ENCODE measurements at places on chromosomes 3 and 15. TPM values are rescaled to one million over a fixed set of nuclear protein-coding genes. Genes with fewer than 3 reads are reported as not detected.
A peak's percentile ranks its signal among the peaks of the same experiment; 100 is the strongest.

GRCh38 chr15:53530761-53531160, 228.7 kb downstream of the WDR72 start:
- DNase-seq, result no peak

GRCh38 chr3:55955891-55956477, 468.9 kb upstream of the WNT5A start:
- DNase-seq, result no peak

DNA sequence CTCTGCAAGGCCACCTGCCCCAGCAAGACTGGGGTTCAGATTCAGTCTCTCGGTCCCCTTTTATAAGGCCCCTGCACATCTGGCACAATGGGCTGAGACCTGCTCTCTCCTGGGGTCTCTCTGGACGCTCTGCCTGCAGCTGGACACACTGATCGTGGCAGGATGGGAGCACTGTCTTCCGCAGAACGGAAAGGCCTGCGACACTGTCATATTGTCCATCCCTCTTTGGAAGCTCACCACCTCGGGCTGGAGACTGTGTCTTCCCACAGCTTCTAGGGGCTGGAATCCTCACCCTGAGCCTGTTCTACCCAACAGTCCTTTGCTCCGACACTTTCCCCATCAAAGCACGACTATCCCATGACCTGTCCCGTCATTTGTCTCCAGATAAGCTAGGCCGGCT, 11.5 kb upstream of the IGDCC4 start:
- no peak for DNase-seq

GRCh38 chr3:197501879-197502620, 53.7 kb downstream of the BDH1 start:
- peak; percentile 83 for DNase-seq

DNA sequence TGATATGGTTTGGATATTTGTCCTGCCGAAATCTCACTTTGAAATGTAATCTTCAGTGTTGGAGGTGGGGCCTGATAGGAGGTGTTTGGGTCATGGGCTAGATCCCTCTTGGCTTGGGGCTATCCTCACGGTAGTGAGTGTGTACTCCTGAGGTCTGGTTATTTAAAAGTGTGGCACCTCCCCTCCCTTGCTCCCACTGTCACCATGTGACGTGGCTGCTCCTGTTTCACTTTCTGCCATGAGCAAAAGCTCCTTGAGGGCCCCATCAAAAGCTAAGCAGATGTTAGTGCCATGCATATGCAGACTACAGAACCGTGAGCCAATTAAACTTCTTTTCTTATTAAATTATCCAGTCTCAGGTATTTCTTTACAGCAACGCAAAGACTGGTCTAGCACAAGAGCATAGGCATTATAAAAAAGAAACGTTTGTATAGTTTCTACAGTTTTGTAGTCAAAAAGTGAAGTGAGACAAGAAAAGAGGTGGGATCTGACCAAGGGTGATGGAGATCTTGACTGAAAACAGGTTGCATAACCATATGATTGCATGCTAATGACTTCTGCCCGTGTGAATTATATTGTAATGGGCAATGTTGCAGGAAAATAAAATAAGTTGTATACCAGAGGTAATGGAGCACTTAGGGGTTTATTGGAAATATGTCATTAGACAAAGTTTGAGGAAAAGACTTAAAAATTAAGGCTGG, 28.5 kb upstream of the CLASP2 start:
- no peak for DNase-seq

- DNase-seq, result no peak
Measured at GRCh38 chr3:184611607-184612281, 50.2 kb downstream of the EPHB3 start.

DNA sequence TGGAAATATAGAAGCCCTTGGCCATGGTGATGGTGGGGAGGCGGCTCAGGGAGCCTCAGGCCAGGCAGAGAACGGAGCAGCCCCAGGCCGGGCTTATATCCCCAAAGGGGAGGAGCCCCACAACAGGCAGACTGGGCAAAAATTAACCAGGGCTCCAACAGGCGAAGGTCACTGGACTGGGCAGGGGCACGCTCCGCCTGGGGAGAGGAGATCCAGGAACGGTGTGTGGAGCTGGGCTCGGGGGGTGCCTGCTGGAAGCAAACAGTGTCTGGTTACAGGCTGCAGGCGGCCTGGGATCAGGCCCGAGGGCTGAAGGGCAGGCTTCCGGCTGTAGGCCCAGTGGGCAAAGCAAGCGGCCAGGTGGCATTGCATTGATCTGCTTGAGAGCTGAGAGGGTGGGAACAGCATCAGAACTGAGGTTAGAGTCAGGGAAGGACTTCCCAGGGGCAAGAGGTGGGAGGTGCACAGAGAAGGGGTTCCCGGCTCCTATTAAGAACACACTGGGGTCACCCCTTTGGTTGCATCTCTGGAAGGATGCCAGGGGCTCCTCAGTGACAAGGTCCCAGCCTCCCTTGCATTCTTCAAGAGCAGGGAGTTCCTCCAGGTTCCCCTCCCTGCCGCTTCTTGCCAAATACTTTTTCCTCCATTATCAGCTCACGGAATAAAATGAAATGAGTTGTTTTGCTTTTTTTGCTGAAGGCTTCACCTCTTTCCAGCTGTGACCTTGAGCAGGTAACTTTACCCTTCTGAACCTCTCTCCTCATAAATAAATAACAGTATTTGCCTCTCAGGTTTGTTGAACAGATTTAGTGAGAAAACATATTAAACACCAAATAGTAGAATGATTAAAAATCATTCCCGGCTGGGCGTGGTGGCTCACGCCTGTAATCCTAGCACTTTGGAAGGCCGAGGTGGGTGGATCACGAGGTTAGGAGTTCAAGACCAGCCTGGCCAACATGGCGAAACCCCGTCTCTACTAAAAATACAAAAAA, 7.8 kb downstream of the ANPEP start:
- peak; percentile 37 for DNase-seq

DNA sequence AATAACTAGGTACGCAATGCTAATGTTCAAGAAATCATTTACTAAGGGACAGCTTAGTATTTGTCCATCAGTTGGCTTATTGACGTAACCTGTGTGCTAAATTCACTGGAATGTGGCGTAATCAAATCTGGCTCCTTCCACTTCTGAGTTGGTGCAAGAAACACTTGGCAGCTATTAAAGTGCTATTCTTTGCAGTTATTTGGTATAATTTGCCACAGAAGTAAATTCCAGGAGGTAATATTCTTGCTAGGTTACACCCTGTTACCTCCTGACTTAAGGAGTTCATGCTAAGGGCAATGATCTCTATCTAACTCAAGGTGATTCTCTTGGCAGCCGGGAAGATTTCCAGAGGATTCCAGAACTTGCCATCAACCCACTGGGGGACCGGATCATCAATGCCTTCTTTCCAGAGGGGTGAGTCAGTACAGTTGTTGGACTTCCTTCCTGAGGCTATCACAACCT, 25.5 kb downstream of the CHP1 start:
- DNase-seq, result no peak

- DNase-seq, result no peak
Measured at GRCh38 chr3:53104762-53105161, 25.5 kb downstream of the RFT1 start.

DNA sequence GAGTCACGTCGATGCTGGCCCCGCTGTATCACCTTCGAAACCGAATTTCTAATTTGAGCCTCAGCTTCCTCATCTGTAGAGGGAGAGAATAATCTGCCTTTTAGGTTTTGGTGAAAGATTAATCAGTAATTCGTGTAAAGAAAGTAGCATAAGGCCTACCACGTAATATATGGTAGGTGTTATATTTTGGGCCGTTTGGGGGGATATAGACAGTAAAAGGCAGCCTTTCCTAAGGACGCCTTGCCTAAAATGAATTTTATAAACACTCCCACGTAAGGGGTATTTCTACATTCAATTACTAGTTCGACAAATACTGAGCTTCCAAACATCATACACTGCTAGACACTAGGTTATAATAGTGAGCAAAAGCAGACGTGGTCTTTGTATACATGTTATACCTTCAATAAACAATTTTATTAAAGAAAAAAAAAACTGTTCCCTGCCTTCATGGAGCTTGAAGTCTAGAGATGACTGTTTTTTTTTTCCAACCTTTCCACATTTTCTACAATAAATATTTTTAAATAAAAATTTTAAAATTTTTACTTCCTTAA, 737 bp downstream of the JAGN1 start:
- DNase-seq, result no peak

DNA sequence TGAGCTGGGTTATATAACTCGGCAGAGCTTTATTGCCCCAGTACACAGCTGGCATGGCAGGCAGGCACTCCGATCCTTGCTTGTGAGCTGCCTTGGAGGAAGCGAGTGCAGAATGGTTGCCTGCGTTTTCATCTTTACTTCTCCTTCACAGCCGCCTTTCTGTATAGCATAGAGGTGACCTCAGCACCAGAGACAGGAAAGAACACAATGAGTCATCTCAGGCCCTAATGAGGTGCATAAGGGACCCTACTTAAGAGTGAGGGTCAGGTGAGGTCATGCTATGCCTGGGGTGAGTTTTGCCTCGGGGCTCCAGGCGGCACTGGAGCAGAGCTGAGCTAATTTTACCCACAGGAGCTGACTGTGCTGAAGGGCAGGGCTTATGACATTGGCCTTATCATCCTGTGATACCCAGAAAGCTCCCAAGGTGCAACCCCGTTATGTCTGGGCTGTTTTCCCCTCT, 43.5 kb downstream of the LPP start:
- DNase-seq, result no peak

GRCh38 chr15:79881254-79881653, 15.6 kb downstream of the MTHFS start:
- no peak for DNase-seq

GRCh38 chr3:122074621-122075265, 19.6 kb downstream of the CD86 start:
- no peak for DNase-seq

DNA sequence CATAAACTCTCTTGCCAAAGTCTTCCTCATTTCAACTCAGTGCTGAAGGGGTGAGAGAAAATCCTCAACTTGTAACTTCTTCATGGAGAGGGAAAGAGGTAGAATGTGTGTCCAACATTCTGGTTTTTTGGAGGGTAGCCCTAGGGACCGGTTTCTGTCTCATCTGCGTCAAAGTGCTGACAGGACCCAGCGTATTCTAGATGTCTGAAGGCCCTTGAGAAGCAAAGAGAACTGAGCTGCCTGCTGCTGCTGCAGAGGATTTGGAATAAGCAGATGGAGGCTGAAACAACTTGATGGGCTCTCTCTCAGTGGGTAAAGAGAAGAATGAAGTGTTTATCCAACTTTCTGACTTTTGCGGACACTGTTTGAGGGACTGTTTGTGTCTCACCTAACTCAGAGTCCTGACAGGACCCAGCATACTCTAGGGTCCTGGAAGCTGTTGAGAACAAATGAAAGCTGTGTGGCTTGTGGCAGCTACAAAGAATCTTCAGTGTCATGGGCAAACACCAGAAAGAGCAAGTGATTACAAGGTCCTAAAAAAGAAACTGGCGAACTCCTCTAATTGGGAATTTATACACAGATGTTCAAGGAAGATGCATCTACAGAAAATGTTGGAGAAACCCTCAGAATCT, 174.4 kb downstream of the SI start:
- no peak for DNase-seq

- DNase-seq, result no peak
Measured at GRCh38 chr3:48696156-48696555, 10.4 kb upstream of the NCKIPSD start.

- DNase-seq, result no peak
Measured at GRCh38 chr3:70919661-70920060, 607.2 kb upstream of the MDFIC2 start.

- DNase-seq, result no peak
Measured at GRCh38 chr15:79523266-79523665, 91.1 kb downstream of the MINAR1 start.

The PARP15 gene
- not detected for total RNA-seq

The TMIE gene
- total RNA-seq, result not detected

The CNTN3 gene
- 0.21 TPM for total RNA-seq

The BTLA gene
- total RNA-seq, result 3.9 TPM

The SEMA3F gene
- 14.5 TPM for total RNA-seq

The CCDC39 gene
- total RNA-seq, result 3.3 TPM

The ZNF660 gene
- total RNA-seq, result 14.7 TPM

The ZCWPW2 gene
- 0.60 TPM for total RNA-seq

The PLSCR5 gene
- not detected for total RNA-seq

The HYAL2 gene
- 92.3 TPM for total RNA-seq

The OTOL1 gene
- total RNA-seq, result not detected
